NCI-H1436 treated with DMSO at 0.1 percent for 48 hours (cell line): ENCODE measurements at places on chromosomes 2 and 18.

GRCh38 chr2:96977631-96978195 is 8.7 kb downstream of the FAM178B start:
- DNase-seq: no peak

- no peak for DNase-seq
Measured at GRCh38 chr2:230226051-230226551, 565 bp downstream of the SP140 start.

DNA sequence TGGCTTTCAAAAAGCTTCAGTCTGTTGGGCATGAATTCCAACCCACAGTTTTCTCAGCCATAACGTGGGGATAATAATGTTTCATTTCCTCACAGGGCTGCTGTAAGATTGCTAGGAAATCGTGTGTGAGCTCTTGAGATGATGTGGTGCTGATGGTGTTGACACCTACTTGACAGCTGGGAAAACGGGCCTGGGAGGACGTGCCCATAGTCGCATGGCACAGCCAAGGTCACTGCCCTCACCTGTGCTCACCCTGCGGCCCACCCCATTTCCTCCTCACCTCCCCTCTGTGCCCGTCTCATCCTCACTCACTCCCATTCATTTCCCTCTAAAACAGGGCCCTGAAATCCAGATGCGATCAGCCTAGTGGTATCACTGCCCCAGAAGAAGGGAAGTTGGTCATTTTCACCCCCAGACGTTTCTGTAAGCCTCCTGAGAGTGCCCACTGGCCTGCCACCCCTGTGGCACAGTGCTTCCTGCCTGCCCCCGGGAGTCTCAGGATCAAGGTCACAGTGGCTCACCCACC is 33.0 kb downstream of the DPYSL5 start:
- DNase-seq: no peak

GRCh38 chr2:660586-661359 is 16.4 kb downstream of the TMEM18 start:
- no peak for DNase-seq

GRCh38 chr2:48176876-48177275 is 270.6 kb upstream of the FBXO11 start:
- DNase-seq: no peak

DNA sequence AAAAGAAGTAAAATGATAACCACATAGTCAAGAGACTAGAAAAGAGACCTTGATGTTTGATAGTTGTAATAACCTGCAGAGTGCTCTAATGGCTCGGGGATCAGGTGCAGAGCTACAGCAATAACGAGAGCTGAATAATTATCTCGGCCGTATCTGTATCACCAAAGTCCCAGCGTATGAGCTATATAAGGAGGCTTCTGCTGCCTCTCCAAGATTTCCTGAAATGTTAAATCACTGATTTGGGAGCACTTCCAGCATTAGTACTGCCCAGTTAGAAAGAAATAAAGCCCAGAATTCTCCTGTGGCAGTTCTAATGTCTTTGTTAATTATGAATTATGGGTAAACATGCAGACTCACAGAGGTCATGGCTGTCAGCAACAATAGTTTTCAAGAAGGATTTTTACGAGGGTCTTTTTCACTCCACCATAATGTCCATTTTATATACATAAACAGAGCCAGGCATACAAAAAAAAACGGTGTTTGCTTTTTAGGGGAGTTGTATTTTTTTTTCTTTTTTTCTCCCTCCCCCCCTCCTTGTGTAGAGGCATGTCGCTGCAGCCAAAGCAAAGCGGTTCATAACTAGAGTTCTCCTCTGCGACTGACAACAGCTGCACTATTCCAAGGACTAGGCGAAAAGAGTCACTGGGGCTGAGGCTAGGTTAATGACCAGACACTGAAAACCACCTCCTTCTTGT is 168.3 kb upstream of the VRK2 start:
- no peak for DNase-seq

DNA sequence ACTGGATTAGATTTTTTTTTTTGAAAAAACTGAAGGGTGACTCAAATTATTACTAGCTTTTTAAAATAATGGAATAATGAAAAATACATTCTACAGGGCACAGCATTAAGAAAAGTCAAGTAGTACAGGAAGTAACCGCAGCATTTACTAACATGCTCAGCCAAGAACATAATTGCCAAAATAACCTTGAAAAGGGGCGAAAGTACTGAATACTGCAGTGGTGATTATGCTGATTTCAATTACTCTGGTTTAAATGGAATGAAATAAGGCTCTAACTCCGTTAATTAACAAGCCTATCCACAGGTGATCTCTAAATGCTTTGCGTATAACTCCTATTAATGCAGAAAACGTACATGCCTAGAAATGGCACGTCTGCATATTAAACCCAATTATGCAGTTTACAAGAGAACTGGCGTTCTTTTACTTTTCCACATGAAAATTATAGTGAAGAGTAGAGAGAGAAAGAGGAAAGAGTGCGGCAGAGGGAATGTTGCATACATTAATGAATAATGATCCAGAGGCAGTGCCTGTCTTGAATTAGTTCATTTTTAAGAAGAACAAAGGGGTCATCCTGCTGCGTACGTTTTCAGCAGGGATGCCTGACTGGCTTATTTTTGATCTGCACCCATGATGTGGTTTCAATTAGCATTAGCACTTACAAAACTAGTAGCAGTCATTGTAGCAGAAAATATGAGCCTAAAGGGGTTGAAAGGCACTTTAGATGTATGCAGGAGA is 612.4 kb downstream of the NYAP2 start:
- DNase-seq: peak; percentile 53

- peak; percentile 46 for DNase-seq
Measured at GRCh38 chr2:65430603-65431420, 1.6 kb downstream of the SPRED2 start.

- DNase-seq: no peak
Measured at GRCh38 chr2:241794250-241794823, 14.7 kb upstream of the NEU4 start.

GRCh38 chr18:35620765-35621164 is 39.2 kb downstream of the GALNT1 start:
- peak; percentile 5 for DNase-seq

DNA sequence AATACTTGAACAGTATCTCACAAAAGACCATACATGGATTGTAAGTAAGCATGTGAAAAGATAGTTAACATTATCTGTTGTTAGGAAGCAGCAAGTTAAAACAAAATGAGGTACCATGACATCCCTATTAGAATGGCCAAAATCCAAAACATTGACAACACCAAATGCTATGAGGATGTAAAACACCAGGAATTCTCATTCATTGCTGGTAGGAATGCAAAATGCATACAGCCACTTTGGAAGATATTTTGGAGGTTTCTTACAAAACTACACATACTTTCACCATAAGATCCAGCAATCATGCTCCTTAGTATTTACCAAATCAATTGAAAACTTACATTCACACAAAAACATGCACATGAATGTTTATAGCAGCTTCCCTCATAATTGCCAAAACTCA is 30.9 kb upstream of the ICOS start:
- DNase-seq: no peak

- DNase-seq: no peak
Measured at GRCh38 chr2:26412091-26412673, 10.5 kb downstream of the DRC1 start.

- DNase-seq: no peak
Measured at GRCh38 chr2:96118698-96119388, 2.5 kb upstream of the ADRA2B start.

DNA sequence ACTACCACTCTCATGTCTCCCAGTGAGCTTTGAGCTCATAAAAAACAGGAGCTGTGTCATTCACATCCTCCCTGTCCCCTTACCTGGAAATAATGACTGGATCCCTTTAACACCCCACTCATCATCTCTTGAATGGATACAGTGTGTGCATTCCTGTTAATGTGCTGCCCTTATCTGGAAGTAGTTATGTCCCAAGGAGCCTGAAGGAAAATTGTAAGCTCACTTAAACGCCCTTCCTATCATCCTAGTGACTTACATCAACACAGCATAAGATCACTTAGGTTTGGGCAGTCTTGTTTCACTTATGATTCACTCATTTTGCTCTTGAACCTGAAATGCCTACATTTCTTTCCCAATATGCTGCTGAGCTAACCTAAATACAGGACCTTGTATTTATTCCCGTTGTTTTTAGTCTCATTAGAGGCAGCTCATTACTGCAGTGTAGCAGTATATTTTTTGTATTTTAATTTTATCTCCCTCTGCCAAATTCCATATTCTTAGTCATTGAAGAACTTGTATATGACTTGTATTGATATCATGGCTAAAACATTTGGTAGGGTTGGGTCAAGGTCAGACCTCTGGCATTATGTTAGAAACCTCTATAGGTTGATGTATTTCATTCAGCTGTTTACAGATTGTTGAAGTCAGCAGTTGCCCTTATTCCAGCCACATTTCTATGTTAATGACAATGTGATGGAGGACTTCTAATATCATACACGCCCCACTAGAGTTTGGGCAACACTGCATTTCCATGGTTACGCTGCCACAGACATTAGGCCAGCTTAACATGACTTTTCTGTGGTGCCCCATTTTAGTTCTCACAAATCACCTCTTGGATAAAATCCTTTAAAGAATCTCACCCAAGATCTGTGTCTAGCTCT is 72.9 kb downstream of the PKP4 start:
- DNase-seq: no peak

- DNase-seq: no peak
Measured at GRCh38 chr2:145304501-145304900, 784.6 kb upstream of the ZEB2 start.

GRCh38 chr2:182912518-182912915 is 46.1 kb upstream of the FRZB start:
- no peak for DNase-seq

- DNase-seq: no peak
Measured at GRCh38 chr2:212549941-212550340, 11.3 kb upstream of the ERBB4 start.

- no peak for DNase-seq
Measured at GRCh38 chr2:117512307-117512706, 302.2 kb upstream of the DDX18 start.

- no peak for DNase-seq
Measured at GRCh38 chr2:102049756-102050443, 58.1 kb downstream of the IL1R2 start.

GRCh38 chr2:240932001-240932723 is 26.0 kb downstream of the CROCC2 start:
- no peak for DNase-seq

GRCh38 chr2:46643493-46643892 is 164.1 kb downstream of the TMEM247 start:
- no peak for DNase-seq

DNA sequence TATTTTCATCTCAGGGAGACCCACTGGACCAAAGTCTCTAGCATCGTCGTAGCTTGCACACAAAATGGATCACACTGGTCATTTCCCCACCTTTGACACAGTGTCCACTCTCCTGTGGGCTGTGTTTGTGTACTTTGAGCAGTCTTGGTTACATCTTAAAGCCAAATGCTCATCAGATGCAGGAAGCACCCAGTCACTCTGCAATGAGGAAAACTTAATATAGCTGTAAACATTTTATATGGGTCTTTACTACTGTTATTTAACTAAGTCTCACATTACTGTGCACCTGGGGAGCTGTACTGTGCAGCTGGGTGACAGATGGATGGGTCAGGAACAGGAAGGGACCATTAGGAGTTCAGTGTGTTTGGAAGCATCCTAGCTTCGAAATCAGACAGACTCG is 109.0 kb upstream of the CXCR4 start:
- DNase-seq: no peak

DNA sequence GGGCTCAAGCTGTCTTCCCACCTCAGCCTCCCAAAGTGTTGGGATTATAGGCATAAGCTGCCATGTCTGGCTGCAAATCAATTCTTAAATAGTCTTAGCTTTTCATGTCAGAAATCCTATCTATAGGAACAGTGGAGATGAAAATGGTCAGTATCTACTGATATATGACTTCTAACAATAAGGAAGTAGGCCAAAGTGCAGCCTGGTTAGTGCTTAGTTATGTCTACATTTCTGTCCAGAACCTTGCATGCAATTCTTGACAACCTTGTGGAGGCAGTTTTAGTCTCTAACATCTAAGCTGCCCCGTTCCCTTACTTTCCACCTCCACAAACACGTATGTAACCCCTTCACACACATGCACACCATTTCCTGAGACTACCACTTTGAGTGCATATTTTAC is 169.2 kb upstream of the SPATS2L start:
- DNase-seq: no peak

GRCh38 chr18:41899535-41899934 is 55.5 kb upstream of the PIK3C3 start:
- DNase-seq: no peak

GRCh38 chr2:71891155-71891554 is 256.5 kb downstream of the CYP26B1 start:
- no peak for DNase-seq

- DNase-seq: no peak
Measured at GRCh38 chr2:223989206-223989855, 32.1 kb downstream of the MRPL44 start.

- DNase-seq: no peak
Measured at GRCh38 chr2:48514348-48515003, 15.5 kb upstream of the STON1 start.

- no peak for DNase-seq
Measured at GRCh38 chr2:44997963-44998362, 11.3 kb downstream of the SIX2 start.

DNA sequence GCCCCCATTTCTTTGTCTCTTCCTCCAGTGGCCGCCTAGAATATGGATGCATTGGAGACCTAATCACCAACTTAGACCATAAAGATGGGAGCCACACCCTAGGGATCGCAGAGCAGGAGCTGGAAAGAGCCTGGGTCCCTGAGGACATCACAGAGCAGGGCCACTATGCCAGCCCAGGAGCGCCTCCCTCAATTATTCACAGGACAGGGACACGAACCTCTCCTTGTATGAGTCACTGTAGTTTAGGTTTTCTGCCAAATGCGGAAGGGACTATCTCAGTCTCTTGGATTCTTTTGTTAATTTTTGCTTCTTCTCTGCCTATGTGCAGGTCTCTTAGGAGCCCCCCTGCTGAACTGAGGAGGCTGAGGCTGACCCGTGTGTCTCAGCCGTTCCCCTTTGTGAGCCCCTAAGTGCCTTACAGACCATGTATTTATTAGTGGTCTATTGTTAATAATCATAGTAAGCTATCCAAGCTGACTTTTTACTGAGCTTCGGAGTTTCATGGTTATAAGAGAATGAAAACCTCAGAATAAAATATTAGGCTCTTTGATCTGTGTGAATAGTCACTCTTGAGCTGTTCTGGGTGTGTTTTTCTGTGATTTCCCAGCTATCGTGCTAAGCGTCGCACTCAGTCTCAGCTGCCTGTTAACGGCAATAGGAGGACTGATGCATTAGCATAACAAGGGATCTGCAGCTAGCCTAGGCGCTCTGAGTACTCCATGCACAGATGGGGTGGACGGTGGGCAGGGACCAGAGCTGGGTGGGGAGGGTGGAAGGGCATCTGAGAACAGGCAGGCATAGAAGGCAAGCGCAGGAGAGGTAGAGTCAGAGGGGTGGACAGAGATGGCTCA is 12.7 kb upstream of the PTPN4 start:
- DNase-seq: no peak

DNA sequence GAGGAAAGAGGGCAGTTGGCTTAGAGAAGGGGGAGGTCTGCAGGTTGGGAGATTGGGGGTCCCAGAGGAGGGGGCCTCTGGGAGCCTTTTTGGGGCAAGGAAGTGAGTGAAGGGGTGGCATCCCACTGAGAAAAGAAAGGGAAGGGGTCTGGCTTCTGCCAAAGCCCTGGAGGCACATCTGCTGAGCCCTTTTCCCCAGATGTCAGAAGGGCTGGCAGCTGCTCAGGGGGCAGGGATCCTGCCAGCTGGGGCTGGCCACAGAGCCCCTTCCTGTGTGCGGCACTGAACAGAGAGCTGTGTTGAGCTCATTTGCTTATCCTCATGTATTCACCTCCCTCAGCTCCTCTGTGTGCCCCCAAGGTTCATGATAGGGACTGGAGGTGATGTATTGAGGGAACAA is 54.5 kb downstream of the APOB start:
- no peak for DNase-seq

GRCh38 chr2:68059784-68060525 is 2.8 kb downstream of the C1D start:
- no peak for DNase-seq
